ENCODE measurements at places on chromosomes 11 and 22.

DNA sequence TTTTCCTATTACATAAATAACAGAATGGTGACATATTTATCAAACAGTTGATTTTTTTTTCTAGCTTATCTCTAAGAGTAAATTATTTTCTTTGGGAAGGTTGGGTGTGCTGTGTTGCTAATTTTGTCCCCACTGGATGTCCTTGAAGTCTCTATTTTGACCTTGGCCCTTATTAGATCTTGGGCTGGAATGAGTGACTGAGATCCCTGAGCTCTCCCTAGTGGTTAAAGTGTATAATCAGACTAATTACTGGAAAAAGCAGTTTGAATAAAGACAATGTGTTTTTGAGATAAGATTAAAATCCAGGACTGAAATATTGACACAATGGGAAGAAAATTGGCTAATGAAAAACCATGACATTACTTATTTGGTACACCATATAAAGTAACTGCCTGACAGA is 56.1 kb downstream of the AASDHPPT start:
- DNase-seq: no peak

- no peak for DNase-seq
Observed at GRCh38 chr11:128830290-128831173, 36.6 kb downstream of the KCNJ1 start.

DNA sequence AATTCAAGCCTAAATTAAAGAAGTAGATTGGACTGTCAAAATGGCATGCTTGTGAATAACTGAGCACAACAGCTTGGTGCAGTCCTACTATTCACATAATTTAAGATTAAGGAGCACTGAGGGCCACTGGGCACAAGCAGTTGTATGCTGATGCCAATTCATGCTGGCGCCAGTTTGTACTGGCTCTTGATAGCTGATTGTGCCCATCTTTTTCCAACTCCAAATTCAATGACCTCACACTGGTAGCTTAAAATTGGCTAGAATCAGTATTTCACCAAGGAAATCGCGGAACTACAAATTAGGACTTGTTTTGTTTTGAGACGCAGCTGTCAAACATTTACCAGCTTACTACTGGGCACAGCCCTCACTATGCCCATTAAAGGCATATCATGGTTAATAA is 969.2 kb downstream of the JRKL start:
- no peak for DNase-seq

DNA sequence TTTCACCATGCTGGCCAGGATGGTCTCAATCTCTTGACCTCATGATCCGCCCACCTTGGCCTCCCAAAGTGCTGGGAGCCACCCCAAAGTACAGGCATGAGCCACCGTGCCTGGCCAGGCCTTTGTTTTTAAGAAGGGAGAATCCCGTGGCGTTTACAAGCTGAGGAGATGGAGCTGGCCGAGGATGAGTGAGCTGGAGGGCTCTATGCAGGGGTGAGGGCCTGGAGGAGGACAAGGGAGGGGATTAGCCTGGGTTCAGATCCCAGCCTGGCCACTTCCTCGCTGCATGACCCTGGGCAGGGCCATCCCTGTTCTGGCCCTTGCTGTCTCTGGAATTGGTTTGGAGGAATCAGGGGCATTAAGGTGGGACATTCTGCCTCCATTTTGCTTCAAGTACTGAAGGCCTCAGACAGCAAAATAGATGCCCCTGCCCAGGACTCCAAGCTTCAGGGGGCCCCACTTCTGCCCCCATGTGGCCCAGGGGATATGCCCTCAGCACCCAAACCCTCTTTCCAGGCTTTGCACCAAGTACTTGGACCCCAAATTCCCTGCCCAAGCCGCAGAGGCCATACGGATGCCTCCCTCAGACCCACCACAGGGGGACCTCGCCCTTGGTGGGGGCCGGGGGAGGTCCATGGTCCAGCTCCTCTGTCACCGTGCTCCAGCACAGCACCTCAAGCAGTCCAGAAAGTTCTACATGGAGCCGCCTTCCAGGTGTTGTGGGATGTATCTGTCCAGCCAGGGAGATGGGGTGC is 12.1 kb upstream of the LRP5 start:
- DNase-seq: no peak

DNA sequence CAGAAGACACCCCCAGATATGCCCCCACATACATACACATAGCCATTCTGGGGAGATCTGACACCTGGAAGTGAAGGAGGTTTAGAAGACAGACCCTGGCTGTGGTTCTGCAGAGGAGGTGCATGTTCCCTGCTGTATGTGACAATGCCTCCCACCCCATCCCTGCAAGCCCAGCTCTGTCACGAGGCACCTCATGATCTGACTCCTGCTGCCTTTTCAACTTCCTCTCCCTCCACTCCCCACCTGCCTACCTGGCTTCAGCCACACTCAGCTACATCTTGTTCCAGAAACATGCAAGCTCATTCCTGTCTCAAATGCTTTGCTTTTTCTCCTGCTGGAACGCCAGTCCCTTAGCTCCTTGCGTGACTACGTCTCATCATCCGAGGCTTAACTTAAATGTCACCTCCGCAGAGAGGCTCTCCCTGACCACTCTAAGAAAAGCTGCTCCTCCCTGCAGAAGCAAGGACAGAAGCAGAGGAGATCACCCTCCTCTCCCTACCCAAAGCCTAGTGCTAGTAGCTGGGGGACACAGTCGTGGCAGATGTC is 114.5 kb downstream of the FEZ1 start:
- no peak for DNase-seq

- DNase-seq: no peak
Observed at GRCh38 chr11:43547430-43547831, 133.1 kb upstream of the HSD17B12 start.

GRCh38 chr11:112884012-112884767 is 77.0 kb upstream of the NCAM1 start:
- DNase-seq: no peak

- no peak for DNase-seq
Observed at GRCh38 chr11:80838153-80838552, 1397.3 kb upstream of the TENM4 start.

DNA sequence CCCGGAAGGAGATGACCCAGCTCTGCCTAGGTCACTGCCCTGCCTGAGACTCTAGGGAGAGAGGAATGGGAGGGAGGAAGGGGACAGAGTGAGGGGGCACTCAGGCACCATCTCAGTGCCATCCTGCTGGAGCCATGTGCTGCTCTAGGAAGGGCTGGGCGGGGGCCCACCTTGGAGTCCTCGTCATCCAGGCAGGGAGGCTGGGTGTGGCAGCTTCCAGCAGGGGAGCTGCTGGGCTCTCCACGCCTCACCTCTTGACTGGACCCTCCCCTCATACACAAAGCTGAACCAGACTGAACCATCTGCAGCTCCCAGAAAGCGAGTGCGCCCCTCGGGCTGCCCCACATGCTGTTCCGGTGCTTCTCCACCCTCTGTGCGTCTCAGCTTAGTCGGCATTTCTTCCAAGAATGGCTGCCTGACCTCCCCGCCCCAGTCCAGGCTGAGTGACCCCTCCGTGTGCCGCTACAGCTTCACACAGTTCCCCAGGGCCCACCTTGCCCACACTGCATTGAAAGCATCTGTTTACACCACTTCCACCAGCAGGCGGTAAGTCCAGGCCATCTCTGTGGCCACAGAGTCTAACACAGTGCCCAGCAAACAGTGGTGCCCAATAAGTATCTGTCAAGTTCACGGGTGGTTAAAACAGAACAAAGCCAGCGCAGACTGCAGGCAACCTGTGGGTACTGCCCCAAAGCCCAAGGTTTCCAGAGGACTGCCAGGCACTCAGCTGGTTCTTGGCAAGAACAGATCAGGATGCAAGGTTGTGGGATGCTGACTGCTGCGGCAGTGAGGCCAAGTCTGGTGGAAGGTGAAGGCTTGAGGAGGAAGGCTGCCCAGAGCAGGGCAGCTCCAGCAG is 9.4 kb upstream of the TRIM29 start:
- DNase-seq: no peak

DNA sequence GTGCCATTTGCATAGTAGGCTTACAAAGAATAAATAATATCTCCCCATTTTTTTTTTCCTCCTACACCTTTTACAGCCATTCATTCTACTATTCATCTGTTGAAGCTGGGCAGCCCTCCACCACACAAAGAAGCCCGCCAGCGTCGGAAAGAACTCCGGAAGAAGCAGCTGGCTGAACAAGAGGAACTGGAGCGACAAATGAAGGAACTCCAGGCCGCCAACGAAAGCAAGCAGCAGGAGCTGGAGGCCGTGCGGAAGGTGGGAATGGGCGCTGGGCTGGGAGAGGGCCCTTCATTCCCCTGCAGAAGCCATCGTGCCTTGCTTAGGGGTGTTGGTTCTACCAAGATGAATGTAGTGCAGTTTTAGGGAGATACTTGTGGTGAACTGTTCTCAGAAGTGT is 68.6 kb downstream of the SWAP70 start:
- DNase-seq: no peak

- DNase-seq: no peak
Observed at GRCh38 chr11:64384981-64385944, 26.3 kb downstream of the RPS6KA4 start.

GRCh38 chr11:131371791-131372104 is 1.3 kb downstream of the NTM start:
- DNase-seq: no peak

DNA sequence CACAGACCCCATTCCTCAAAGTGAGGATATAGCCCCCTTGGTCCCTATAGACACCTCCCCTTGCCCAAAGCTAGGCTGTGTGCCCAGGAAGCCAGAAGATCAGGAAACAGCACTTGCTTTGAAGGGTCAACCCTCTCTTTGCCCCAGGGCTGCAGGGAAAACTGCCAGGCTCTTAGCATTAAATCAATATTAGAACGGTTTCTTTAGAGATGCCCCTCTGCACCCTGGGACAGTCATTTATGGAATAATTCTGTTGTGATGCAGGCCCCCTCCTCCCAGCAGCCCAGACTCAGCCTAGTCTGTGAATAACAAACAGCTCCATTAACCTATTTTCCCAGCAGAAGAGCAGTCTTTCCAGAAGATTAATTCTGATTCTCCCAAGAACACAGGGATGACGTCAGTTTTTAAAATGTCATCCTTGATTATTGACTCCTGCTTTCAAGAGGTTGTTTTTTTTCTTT is 11.6 kb upstream of the CAPN5 start:
- no peak for DNase-seq

DNA sequence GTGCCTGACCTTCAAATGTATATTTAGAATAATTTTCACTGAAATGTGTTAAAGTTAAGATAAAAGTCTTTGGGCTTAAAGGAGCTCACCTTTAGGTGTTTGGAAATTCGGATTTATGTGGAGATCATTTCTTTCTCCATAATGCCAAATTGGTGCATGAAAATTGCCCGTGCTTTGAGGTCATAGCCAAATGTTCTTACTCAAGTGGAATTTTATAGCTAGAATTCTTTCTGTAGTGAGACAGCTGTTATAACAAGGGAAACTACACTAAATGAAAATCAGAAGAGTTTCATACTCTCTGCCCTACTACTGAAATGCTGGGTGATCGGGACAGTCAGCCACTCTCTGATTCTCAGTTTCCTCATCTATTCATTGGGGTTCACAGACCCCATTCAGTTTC is 89.5 kb upstream of the DBX1 start:
- no peak for DNase-seq

DNA sequence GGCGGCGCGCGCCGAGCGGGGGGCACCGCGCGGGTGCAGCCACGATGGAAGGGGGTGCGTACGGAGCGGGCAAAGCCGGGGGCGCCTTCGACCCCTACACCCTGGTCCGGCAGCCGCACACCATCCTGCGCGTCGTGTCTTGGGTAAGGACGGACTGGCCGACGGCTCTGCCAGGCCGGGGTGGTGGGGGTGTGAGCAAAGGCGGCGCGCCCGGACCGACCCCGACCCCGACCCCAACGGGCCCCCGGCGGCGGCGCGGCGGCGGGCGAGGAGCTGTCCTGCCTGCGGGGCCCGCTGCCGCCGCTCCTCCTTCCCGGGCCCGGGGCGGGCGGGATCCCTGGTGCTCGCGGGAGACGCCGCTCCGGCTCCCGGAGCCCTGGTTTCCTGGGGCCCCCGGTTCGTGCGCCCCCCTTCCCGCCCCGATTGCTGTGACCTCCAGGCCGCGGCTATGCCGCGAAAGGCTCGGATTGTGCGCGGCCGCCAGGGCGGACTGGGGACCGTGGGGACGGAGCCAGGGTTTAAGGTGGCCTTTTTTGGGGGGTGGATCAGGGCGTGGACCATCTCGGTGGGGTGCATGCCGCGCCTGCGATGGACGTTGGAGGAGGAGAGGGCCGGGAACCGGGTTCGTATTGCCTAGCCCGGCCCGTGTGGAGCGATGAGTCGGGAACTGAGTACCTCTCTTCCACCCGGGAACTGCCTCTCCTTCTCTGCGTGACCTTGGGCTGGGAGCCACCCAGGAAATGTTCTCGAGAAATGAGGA is at the start of gene SYNGR1:
TSS of gene SYNGR1 (plus strand) at position 25 of the 760 bp plus-strand sequence. CDS start at position 45, 20 bp downstream.
- no peak for DNase-seq

- no peak for DNase-seq
Observed at GRCh38 chr11:32062540-32062939, 28.3 kb upstream of the RCN1 start.

DNA sequence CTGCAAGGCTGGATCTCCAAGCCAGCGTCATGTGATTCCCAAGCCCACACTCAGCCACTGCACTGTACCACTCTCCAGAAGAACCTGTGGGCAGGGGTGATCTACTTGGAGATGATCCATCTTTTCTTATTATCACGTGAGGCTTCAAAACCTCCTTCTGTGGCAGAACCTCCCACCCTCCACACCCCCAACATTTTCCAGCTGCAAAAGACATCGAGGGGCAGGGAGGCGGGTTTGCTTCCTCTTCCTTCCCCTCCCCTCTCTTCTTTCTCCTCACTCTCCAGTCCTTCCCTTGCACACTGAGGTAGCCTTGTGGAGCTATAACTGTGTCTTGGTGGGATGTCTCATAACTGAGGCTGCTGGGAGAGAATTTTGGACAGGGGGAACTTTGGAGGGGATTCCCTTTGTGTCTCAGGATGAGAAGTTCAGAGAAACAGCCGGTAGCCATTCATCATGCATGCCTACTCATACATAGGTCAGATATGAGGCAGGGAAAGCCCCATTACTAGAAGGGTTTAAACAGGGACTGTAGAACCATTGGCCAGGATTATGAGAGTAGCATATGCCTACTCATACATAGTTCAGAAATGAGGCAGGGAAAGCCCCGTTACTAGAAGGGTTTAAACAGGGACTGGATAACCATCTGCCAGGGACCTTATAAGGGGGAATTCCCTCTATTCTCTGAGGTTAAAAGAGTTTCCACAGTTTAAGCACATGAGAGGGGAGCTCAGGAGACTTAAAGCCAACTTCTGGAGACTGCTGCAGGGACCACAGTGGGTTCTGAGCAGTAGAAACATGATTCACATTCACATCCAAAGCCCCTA is 420.7 kb upstream of the CADM1 start:
- no peak for DNase-seq

DNA sequence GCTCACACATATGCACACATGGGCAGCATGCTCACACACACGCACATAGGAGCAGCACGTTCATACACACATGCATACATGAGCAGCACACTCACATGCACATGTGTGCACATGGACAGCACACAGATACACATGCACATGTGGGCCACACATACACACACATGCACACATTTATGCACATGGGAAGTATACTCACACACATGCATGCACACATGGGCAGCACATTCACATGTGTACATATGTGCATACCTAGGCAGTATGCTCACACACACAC is 42.5 kb downstream of the RTN4R start:
- no peak for DNase-seq

GRCh38 chr22:38075105-38075825 is 8.7 kb downstream of the SLC16A8 start:
- DNase-seq: no peak

GRCh38 chr11:45730014-45730413 is 64.6 kb upstream of the CHST1 start:
- DNase-seq: no peak

- DNase-seq: no peak
Observed at GRCh38 chr11:22197139-22198005, 4.5 kb downstream of the ANO5 start.

- no peak for DNase-seq
Observed at GRCh38 chr11:114274637-114275036, 21.6 kb upstream of the NNMT start.

- no peak for DNase-seq
Observed at GRCh38 chr22:40088818-40089217, 88.9 kb upstream of the TNRC6B start.

Data from T follicular helper cell (primary cell).